ENCODE measurements at places on chromosomes 11 and 22.

- DNase-seq = peak; percentile 37
Measured at GRCh38 chr22:46753360-46753759, 9.1 kb upstream of the TBC1D22A start.

DNA sequence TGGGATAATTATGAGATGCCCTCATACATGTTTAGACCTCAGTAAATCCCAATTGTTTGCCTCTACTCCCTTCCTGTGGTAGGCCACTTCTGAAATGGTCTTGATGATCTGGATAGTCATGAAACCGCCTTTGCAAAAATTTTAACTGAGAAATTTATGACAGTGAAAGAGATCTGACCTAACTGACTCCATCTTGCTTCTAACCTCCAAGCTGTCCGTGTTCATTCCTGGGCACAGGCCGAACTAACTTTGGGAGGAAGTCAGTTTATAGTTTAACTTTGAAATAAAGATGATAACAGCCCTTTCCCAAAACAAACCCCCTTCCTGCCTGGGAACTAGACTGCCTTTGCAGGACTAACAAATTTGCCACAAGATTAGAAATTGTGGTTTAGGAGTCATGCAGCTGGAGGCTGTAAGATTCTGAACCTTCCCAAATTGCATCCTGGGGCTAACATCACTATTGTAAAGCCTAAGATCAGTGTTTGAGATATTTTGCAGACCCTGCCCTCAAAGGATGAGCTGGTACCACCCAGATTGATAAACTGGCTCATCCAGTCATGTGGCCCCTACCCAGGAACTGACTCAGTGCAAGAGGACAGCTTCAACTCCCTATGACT is 19.9 kb upstream of the CTR9 start:
- no peak for DNase-seq

DNA sequence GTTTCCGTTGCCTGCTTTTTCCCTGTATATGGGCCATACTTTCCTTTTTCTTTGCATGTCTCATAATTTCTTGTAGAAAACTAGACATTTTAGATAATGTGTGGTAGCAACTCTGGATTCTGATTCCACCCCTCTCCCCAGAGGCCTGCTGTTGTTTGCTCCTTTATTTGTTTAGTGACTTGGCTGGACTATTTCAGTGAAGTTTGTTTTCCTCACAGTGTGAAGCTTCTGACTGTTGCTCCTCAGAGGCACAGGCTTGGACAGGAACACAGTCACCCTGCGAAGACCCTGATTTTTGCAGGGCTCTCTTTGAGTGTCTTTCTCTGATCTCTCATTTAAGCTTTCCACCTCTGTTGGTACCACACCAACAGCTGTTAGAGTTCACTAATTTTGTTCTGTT is 72.5 kb downstream of the SWAP70 start:
- no peak for DNase-seq

DNA sequence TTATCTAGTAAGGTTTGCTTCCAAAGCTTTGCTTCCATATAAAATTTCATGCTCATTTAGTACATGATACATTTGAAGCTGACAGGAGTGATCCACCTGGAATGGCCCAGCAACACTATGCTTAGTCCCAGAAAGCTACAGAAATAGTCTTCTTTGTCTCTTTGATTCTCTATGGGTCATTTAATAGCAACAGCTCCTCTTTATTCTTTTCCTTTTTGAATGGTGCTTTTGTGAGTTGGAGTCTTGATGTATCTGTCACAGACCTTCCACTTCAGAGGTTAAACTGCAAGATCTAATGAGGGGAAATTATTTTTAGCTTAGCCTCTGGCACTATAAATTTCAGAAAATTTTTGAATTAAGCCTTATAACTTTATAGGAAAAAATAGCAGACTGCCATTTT is 509.5 kb downstream of the KCNA4 start:
- DNase-seq = no peak

DNA sequence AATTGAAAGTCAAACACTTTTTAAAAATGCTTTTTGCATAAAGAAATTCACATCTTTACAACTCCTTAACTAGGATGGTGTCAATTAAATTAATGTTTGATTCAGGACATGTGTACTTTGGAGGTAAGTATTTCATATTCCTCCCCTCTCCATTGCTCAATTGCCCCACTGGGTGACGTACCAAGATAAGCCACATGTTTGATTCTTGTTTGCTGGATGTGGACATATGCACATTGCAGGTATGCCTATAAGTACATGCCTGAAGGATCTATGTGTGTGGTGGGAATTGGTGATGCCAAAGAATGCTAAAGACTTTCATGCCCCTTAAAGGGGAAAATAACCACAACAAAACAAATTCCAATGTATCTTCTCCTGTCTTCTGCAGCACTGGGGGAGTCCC is 5.8 kb downstream of the CD44 start:
- no peak for DNase-seq

DNA sequence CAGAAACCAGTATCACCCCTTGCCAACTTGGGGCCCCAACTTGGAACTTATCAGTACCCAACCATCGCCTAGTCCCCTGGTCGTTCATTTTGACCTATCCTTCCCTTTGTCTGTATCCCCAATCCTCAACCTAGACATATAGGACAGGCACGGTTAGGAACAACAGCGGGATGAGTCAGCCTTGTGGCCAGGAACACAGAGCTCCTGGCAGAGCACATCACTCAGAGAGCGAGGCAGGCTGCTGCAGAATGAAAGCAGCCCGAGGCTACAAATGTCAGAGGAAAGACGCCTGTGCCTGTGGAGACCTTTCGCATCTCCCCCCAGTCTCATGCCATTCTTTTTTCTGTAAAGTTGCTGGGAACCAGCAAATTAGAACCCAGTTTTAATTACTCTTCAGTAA is 14.6 kb downstream of the DKK3 start:
- peak; percentile 62 for DNase-seq

DNA sequence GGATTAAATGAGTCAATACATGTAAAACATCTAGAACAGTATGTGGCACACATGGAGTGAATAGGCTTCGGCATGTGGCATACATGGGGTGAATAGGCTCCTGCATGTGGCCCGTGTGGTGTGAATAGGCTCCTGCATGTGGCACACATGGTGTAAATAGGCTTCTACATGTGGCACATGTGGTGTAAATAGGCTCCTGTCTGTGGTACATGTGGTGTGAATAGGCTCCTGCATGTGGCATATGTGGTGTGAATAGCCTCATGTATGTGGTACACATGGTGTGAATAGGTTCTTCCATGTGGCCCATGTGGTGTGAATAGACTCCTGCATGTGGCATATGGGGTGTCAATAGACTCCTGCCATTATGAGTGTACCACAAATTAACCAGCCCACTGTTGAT is 219.1 kb upstream of the KIRREL3 start:
- DNase-seq = no peak

GRCh38 chr22:20408891-20409290 is 14.9 kb downstream of the ZNF74 start:
- DNase-seq = no peak

- DNase-seq = no peak
Measured at GRCh38 chr11:87575088-87575487, 537.4 kb downstream of the TMEM135 start.

GRCh38 chr11:120795185-120795584 is 228.7 kb upstream of the TBCEL start:
- DNase-seq = no peak

DNA sequence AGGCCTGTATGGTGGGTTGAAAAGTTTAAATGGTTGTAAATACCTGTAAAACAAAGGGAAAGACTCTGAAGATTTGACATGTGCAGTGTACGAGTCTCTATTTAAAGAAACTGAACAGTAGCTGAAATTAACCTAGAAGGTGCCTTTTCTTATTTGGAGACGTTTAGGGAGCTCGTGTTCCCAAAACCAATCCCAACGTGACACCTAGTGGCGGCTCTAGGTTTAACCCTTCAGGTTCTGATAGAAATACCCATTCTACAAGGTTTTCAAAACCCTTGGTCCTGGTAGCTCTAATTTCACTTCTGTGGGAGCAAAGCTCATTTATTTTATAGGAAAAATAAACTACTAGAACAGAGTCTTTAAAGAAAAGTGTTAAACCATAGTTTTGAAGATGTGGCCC is 258.3 kb downstream of the LRRC4C start:
- DNase-seq = no peak

- DNase-seq = no peak
Measured at GRCh38 chr22:38449776-38450175, 5.2 kb downstream of the KCNJ4 start.

- no peak for DNase-seq
Measured at GRCh38 chr11:122869622-122870021, 12.9 kb upstream of the JHY start.

- no peak for DNase-seq
Measured at GRCh38 chr11:88579466-88579865, 241.9 kb upstream of the CTSC start.

DNA sequence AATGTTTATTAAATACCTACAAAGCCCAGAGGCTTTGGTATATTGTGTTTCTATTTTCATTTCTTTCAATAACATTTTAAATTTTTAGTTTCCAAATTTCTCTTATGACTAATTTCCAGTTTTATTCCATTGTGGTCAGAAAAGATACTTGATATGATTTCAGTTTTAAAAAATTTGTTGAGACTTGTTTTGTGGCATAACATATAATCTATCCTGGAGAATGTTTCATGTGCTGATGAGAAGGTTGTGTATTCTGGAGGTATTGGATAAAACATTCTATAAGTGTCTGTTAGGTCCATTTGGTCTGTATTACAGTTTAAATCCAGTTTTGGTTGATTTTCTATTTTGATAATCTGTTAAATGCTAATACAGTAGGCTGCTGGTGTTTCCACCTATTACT is 9.8 kb upstream of the RAG1 start:
- no peak for DNase-seq

DNA sequence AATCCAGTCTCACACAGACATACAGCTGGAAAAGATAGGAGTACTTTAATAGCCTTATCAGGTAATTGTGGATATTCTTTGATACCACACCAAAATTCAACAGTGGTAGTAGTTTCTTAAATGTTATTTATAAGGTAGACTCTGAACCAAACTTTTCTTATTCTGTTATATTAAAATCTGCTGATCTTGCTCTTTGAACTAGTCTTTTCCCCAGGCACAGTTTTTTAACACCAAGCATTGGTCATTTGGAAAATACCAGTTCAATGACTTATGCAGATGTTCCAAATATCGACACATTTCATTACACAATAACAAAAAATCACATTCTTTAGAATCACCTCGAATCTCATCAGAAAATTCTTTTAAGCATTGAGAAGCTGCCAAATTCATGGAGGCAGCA is 7.6 kb downstream of the TRIM66 start:
- DNase-seq = no peak

DNA sequence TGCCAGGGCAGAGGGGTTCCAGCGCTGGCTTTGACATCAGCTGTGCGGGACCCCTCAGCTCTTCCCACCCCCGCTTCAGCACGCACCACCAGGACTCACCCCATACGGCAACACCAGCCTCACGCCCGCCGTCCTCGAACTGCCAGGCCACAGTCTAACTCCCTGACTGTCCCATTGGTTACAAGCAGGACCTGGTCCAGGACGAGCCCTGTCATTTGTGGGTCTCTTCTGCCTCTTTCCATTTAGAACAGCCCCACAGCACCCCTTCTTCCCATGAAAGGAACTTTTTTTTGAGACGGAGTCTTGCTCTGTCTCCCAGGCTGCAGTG is 81.7 kb downstream of the PHF21B start:
- DNase-seq = peak; percentile 34

DNA sequence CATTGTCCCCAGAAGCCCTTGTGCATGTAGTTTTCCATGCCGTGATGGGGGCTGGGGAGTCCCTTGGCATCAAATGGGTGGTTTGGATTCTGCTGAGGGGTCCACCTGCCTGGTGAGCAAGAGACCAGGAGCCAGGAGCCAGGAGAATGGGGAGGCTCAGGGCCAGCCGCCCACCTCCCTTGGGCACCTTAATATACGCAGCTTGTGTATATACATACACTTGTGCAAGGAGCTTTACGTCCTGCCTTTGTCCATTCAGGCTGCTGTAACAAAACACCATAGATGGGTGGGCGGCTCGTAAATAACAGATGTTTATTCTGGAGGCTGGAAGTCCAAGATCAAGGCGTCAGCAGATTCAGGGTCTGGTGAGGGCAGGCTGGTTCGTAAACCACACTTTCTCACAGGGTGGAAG is 62.5 kb downstream of the SMIM38 start:
- DNase-seq = no peak

GRCh38 chr11:36594316-36594989 is at the start of gene IFTAP:
Gene IFTAP (plus strand): TSS chr11:36594502. CDS start chr11:36610104, 15,602 bp downstream.
- peak; percentile 40 for DNase-seq

DNA sequence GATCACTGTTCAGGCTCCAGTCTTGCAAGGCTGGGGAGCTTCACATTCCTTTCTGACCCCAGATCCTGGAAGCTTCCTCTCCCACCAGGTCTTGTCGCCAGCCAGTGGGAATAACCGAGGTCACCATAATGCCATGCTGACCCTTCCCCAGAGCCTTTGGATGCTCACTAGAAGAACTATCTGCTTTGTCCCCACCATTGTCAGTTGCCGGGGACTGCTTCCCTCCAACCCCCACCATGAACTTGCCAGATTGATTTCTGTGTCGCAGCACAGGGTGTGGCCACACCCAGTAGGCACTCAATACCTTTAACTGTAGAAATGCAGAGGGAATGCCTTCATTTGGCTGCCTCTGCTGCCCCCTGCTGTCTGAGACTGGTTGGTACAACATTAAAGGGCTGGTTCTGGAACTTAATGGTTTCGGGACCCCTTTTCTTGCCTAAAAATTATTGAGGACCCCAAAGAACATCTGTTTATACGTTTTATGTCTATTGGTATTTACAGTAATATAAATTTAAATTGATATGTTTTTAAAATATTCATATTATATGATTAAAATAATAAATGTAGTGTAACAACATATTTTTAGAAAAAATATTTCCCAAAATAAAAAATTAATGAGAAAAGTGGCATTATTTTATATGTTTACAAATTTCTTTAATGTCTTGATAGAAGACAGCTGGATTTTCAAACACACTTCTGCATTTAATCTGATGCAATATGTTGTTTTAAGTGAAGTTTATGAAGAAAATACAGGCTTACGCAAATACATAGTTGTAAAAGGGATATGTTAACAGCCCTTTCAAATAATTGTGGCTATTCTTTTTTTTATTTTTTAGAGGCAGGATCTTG is 6.7 kb upstream of the GDPD5 start:
- peak; percentile 79 for DNase-seq

Data from Right ventricle myocardium superior (tissue), 1 donor.